ENCODE measurements at places on chromosomes 3 and 15. TPM values are rescaled to one million over a fixed set of nuclear protein-coding genes. Genes with fewer than 3 reads are reported as not detected.

The POLR2M gene
- 78.3 TPM for total RNA-seq

The CPLX3 gene
- not detected for total RNA-seq

The CTXN2 gene
- not detected for total RNA-seq

The FSD2 gene
- total RNA-seq = not detected

The LDHAL6B gene
- not detected for total RNA-seq
